Osteoblast (primary cell): ENCODE measurements at places on chromosomes 12 and 14. TPM values are rescaled to one million over a fixed set of nuclear protein-coding genes. Genes with fewer than 3 reads are reported as not detected.

DNA sequence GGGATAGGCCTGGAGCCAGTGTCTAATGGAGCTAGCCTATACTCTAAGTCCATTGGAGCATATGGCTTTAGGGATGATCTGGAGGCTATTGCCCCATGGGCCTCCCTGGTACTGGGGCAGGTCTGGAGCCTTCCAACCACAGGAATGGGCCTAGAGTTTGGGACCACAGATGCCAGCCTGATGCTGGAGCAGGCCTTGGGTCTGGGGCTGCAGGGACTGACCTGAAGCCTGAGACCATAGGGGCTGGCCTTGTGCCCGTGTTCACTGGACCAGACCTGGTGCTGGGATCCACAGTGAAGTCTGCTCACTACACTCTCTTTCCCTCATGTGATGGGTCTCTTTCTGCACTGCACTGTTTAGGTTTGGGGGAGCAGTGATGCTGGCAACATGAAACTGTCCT lies 95.0 kb downstream of the KLHL28 start:
- H3K4me1 ChIP-seq: no peaks in the 10 kb centered on the region
- no peak overlapping the region for H3K4me3 ChIP-seq
- no peaks in the 10 kb centered on the region for H3K36me3 ChIP-seq
- H3K27ac ChIP-seq: no peak overlapping the region

GRCh38 chr12:75704664-75705063 lies 193.3 kb upstream of the KRR1 start:
- H3K4me3 ChIP-seq: no peak overlapping the region
- peaks cover 23% of the 10 kb centered on the region for H3K4me1 ChIP-seq
- no peaks in the 10 kb centered on the region for H3K36me3 ChIP-seq
- no peak overlapping the region for H3K27ac ChIP-seq
- DNase-seq: no peak
- H3K27me3 ChIP-seq: no peaks in the 10 kb centered on the region

DNA sequence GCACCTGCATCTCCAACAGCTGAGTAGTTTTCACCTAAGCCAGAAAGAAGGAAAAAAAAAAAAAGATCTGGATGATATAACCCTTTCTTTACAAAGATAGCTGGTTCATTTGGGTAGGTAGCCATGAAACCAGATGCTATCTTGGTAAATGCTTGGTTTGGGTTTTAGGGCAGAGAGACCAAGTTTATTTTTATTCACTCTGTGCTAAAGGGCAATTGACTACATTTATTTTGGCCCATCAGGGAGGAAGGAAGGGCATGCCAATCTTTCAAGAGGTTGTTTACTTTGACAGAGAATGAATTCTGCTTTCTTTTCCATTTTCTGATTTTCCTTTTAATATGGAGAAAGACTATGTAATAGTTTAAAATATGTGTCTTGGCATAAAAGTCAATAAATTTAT lies 91.0 kb downstream of the NTN4 start:
- no peaks in the 10 kb centered on the region for H3K27me3 ChIP-seq
- H3K27ac ChIP-seq: peak overlapping the region; percentile 86
- no peak for DNase-seq
- H3K4me3 ChIP-seq: no peak overlapping the region

DNA sequence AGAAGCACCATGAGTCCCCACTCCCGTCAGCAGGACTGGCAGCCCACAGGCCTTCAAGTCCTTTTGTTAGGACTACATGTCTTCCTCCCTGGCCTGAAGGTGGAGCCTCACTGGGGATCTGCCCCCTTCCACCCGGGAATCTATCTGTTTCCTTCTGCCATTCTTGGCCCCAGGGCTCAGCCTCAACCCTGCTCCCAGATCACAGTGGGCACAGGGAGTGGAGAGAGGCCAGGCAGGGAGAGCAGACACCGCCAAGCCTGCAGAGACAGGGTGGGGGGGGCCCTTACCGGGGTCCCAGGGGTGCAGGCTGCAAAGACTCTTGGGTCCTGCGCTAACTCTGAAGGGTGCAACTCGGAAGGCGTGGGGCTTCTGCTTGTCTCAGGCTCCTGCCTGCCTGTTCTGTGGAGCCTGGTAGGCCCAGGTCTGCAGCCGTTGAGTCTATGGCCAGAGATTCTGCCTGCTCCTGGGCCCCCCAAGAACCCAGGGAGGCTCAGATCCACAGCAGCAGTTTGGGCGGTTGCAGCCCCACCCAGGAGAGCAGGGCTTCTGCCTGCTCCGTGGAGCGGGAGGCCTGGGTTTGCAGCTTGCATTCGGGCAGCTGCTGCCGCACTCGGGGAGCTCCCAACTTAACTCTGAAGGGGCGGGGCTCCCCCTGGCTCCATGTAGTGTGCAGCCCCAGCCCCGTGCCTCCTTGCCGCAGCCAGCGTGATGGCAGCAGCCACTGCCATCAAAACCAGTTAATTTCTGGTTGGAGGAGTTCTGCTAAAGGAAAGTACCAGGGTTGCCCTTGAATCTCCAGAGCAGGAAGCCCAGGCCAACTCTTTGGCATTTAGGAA lies 21.7 kb upstream of the PLBD1 start:
- H3K36me3 ChIP-seq: no peaks in the 10 kb centered on the region
- H3K4me1 ChIP-seq: no peaks in the 10 kb centered on the region
- no peak for DNase-seq
- no peaks in the 10 kb centered on the region for H3K27me3 ChIP-seq
- no peak overlapping the region for H3K27ac ChIP-seq
- H3K4me3 ChIP-seq: no peak overlapping the region

GRCh38 chr12:38123566-38124246 lies 192.9 kb upstream of the ALG10B start:
- no peak overlapping the region for H3K4me3 ChIP-seq
- H3K36me3 ChIP-seq: no peaks in the 10 kb centered on the region

DNA sequence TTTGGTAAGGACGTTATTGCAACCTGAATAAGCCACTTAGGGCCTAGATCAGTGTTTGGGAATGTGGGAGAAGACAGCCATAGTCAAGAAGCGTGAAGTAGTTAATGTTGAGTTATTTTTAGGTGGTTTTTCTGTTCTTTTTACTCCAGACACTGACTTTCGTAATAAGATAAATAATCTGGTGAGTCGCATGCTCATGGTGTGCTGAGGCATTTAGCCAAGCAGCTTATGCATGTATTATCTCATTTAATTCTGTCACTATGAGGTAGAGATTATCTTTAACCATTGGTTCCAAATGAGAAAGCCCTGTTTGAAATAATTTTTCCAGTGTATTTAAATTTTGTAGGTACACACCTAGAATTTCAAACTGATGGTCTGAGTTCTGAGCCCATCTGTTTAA lies 67.3 kb downstream of the RCOR1 start:
- no peaks in the 10 kb centered on the region for H3K36me3 ChIP-seq
- no peak overlapping the region for H3K4me3 ChIP-seq
- no peak for DNase-seq
- H3K27me3 ChIP-seq: no peaks in the 10 kb centered on the region

DNA sequence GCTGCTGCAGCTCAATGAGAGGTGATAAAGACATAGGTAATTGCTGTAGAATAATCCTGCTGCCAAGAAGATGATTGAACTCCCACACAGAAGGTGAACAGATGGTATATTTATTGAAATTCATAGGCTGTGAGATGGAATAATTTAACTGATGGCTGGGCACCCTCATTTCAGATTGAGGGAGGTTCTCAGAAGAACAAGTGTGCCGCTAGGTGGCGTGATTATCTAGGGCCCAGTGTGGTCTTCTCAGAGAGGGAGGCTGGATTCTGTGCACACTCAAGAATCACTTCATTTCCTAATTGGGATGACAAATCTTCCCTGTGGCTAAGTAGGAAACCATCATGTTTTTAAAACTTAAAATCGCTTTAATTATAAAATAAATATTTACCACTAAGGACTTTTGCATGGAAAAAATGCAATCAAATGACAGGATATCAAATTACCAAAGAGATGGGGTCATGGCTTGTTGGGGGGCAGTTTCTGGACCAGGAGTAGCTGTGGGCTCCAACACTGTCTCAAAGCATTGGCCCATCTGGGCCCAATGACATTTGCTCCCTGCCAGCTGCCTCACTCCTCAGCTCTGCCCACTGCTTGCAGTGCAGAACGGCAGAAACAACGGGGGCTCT lies 132.3 kb downstream of the SNAPC1 start:
- H3K27me3 ChIP-seq: peaks cover 12% of the 10 kb centered on the region
- DNase-seq: peak; percentile 85
- H3K4me1 ChIP-seq: no peaks in the 10 kb centered on the region

DNA sequence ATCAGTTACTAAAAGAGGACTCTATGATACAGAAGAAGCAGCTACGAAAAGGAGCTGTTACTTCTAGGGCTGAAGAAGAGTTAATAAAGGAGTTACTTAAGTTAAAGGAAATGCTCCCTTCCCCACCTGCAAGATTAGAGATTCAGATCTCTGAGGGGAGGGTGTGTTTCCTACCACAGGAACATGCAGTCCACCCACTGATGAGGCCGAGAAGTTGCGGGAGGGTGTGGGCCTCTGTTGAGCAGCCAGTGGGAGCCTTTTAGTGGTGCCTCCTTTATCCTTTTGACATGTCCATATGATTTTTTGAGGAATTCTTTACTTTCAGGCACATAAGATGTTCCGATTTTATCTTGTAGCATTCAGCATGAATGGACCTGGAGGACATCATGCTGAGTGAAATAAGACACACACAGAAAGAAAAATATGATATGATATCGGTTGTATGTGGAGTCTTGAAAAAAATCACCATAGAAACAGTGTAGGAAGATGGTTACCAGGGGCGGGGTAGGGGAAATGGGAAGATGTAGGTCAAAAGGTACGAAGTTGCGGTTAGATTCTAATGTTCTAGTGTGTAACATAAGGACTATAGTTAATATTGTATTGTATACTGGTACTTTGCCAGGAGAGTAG lies 4.4 kb upstream of the M6PR start:
- no peak for DNase-seq
- H3K27ac ChIP-seq: no peak overlapping the region
- peaks cover 8% of the 10 kb centered on the region for H3K4me1 ChIP-seq
- no peaks in the 10 kb centered on the region for H3K27me3 ChIP-seq

- DNase-seq: no peak
- H3K4me1 ChIP-seq: no peaks in the 10 kb centered on the region
- H3K27me3 ChIP-seq: no peaks in the 10 kb centered on the region
- no peaks in the 10 kb centered on the region for H3K36me3 ChIP-seq
- no peak overlapping the region for H3K27ac ChIP-seq
Measured at GRCh38 chr12:97555547-97556187, 93.1 kb downstream of the RMST start.

DNA sequence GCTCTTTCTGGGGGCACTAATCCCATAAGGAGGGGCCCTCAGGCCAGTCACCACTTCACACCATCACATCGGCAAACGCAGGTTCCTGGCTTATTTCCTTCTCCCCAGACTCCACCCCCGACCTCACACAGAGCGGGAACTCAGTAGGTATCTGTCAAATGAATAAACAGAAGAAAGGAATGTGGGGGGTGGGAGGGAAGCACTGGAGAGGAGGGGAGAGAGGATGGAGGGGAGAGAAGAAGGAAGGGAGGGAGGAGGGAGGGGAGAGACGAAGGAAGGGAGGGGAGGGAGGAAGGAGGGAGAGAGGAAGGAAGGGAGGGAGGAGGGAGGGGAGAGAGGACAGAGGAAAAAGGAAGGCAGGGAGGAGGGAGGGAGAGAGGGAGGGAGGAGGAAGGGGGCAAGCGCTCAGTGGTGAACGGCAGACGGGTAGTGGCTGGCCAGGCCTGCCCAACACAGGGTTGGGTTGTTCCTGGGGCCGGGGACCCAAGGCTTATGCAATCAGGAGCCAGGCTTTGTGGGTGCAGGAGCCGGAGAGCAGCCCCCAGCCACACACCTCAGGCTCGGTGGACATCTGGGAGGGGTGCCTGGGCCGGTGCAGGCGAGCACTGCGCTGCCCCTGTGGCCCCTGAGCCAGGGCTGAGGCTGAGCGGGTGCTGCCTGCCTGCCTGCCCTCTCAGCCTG lies 52.6 kb upstream of the FBRSL1 start:
- DNase-seq: no peak
- H3K27me3 ChIP-seq: peaks cover 30% of the 10 kb centered on the region
- H3K4me1 ChIP-seq: no peaks in the 10 kb centered on the region
- no peak overlapping the region for H3K27ac ChIP-seq

GRCh38 chr12:94815958-94816357 lies 165.6 kb upstream of the TMCC3 start:
- peaks cover 4% of the 10 kb centered on the region for H3K27me3 ChIP-seq
- DNase-seq: no peak
- H3K4me1 ChIP-seq: no peaks in the 10 kb centered on the region
- no peak overlapping the region for H3K27ac ChIP-seq

- no peaks in the 10 kb centered on the region for H3K27me3 ChIP-seq
- H3K4me3 ChIP-seq: peak overlapping the region; percentile 86
- DNase-seq: no peak
- peaks cover 17% of the 10 kb centered on the region for H3K4me1 ChIP-seq
- no peaks in the 10 kb centered on the region for H3K36me3 ChIP-seq
- peak overlapping the region; percentile 100 for H3K27ac ChIP-seq
Measured at GRCh38 chr12:106774808-106775524, 484 bp downstream of the RIC8B start.

- H3K4me3 ChIP-seq: no peak overlapping the region
- no peaks in the 10 kb centered on the region for H3K27me3 ChIP-seq
- DNase-seq: no peak
- no peaks in the 10 kb centered on the region for H3K36me3 ChIP-seq
- peaks cover 7% of the 10 kb centered on the region for H3K4me1 ChIP-seq
Measured at GRCh38 chr12:12180575-12180974, 86.3 kb downstream of the LRP6 start.

DNA sequence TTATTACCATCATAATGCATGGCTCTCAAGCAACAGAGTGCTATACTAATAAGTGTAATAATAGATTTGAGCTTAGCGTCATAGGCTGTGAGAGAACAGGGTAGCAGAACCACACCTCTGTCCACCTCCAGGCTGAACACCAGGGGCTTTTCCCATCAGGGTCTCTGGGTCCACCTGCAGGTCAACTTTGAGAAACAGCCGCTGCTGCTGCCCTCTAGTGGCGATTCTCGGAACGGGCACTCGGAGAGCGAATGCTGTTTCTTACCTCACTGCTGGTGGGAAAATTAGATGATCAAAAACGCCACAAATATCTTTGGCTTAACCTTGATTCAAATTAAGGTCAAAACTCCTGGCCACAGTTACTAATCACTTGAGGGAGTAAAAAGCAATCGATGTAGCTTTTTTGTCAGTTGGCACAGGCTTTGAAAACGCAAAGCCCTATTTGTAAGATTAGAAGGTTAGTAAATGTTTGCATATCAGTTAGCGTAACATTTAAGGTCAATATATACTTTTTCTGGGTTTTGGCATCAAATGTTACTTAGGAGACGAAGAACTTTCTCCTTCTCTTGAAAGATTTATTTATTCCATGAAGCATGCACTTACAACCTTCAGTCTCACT lies 127.9 kb upstream of the TMEM132D start:
- no peak overlapping the region for H3K27ac ChIP-seq
- no peak overlapping the region for H3K4me3 ChIP-seq
- H3K4me1 ChIP-seq: no peaks in the 10 kb centered on the region
- no peak for DNase-seq
- no peaks in the 10 kb centered on the region for H3K27me3 ChIP-seq

GRCh38 chr14:71621276-71621675 lies 311.0 kb upstream of the RGS6 start:
- H3K4me1 ChIP-seq: peaks cover 31% of the 10 kb centered on the region
- peak overlapping the region; percentile 68 for H3K27ac ChIP-seq
- H3K36me3 ChIP-seq: peaks cover 47% of the 10 kb centered on the region
- no peak overlapping the region for H3K4me3 ChIP-seq

GRCh38 chr14:61516964-61517653 lies 178.2 kb upstream of the HIF1A start:
- DNase-seq: peak; percentile 46
- peak overlapping the region; percentile 6 for H3K27ac ChIP-seq
- no peak overlapping the region for H3K4me3 ChIP-seq
- no peaks in the 10 kb centered on the region for H3K36me3 ChIP-seq
- no peaks in the 10 kb centered on the region for H3K27me3 ChIP-seq

The APOLD1 gene
- 3.2 and 3.3 TPM in 2 replicates for total RNA-seq

The FSCB gene
- total RNA-seq: not detected in 2 replicates

The GARIN6 gene
- total RNA-seq: not detected in 2 replicates

The ENDOU gene
- not detected in 2 replicates for total RNA-seq

The EML1 gene
- 38.0 and 46.7 TPM in 2 replicates for total RNA-seq

The RAPGEF3 gene
- 3.5 and 4.3 TPM in 2 replicates for total RNA-seq

The AVPR1A gene
- total RNA-seq: not detected in 2 replicates

The PPP1R12A gene
- 118 and 165 TPM in 2 replicates for total RNA-seq

The OTX2 gene
- total RNA-seq: not detected in 2 replicates
